NCI-H2029 (cell line): ENCODE measurements at places on chromosomes 1 and 21.

DNA sequence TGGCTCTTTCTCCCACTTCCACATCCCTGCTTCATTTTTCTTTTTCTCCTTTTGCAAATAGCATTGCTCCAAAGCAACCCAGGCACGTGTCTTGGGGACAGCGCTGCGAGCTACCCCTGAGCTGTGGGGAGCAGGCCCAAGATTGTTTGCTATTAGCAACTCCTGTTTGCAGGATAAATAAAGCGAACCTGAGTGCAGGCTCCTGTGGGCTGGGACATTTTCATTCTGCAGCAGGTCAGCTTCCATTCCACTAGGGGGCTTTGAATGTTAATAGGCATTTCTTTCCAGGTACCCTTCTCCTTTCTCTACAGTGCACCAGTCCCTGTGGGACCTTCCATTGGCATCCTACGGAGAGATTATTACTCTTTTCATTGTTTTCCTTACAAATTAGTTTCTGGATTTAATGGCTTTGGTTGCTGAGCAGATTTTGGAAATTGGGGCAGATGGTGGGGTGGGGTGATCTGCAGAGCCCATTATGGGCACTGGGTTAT is 54.0 kb downstream of the OLFML3 start:
- no peak for DNase-seq

DNA sequence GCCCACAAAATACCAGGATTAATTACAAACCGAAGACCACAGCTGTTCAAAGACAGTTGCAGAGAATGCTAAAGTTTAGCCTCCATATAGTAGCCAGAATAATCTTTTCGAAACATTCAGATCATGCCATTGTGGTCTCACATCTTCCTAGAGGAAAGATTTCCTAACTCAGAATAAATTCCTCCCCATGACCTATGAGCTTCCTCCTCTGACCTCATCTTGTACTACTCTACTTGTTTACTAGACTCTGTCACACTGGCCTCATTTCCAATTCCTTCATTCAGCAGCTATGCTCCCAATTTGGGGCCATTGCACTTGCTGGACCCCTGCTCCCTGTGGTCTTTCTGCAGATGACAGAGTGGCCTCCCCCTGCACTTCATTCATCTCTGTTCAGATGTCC is 71.8 kb upstream of the LRRC53 start:
- DNase-seq, result no peak

- DNase-seq, result no peak
Observed at GRCh38 chr1:233509526-233509925, 104.4 kb upstream of the KCNK1 start.

DNA sequence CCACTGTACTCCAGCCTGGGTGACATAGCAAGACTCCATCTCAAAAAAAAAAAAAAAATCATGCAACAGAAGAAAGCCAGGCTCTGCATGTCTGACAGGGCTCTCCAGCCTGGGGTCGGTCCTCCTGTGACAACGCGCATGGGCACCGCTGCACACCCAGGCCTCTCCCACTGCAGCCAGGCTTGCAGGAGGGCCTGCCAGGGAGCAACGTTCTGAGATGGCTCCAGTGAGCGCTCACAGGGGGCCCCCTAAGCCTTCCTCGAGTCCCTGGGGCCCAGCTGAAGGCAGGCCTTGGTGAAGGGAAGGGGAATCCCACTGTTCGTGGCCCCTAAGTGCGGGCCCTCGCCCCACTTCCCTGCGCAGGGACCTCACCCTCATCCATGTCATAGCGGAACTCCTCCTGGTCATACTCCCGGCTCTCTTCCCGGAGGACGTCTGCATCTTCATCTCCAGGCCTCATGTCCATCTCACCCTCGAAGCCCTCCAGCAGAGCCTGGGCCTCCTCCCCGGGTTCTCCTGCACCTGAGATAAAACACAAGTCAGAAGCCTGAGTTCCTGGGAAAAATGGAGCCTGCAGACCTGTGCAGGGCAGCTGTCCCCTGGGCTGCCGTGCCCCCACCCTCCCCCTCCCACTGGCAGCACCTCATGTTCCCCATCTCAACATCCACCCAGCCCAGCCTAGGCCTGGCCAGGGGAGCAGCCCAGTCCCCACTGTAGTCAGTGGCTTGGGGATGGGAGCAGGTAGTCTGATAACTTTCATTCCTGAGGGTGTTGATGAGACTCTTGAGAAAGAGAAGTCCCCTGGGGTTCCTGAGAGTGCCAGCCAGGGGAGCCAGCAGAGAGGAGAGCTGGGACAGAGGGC is 20.3 kb downstream of the RSPH1 start:
- DNase-seq, result no peak

- DNase-seq, result no peak
Observed at GRCh38 chr1:183877053-183877720, 72.3 kb downstream of the RGL1 start.
